Fibroblast of lung (primary cell): ENCODE measurements at places on chromosomes 7 and 10.

GRCh38 chr10:79982362-79982800 lies 33.5 kb upstream of the SFTPD start:
- DNase-seq: no peak
- H3K4me3 ChIP-seq: no peak overlapping the region
- H3K27me3 ChIP-seq: peaks cover 34% of the 10 kb centered on the region
- H3K36me3 ChIP-seq: no peaks in the 10 kb centered on the region

DNA sequence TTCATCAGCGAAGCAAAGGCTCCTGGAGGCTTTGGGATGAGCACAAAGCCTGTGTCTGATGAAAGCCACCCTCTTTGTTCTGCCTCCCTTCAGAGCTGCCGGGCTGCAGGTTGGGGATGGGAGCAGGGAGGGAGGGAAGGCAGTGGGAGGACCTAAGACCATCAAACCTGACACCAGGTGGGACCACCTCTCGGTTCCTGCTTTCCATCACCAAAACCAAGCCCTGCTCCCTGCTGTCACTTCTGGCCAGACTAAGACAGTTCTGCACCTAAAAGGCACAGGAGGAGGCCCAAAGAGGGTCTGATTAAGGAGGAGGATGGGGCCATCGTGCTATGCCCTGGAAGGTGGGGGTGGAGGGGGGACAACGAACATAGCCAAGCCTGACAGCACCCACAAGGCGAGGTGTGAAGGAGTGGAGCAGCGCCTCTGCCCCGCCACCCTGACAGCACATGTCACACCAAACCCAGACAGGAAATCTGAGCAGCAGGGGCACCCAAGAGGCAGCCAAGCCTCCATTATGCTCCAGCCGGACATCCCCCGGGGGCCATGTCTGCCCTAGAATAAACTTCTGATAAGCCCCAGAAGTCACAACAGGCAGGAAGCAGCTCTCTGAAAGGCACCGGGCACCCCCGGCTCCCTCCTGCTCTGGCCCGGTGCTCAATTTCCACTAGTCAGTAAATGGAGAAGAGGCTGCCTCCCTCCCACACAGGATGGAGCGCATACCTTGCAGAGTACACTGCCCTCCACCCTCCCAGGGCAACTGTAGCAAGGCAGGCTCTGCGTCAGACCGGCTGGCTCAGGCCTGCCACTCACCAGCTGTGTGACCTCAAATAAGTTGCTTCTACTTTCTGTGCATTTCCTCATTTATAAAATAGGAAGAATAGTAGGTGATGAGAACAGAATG lies 48.9 kb downstream of the DLG5 start:
- H3K4me3 ChIP-seq: no peak overlapping the region
- H3K27me3 ChIP-seq: no peaks in the 10 kb centered on the region
- no peaks in the 10 kb centered on the region for H3K36me3 ChIP-seq
- peak; percentile 75 for DNase-seq
- peaks cover 2% of the 10 kb centered on the region for H3K4me1 ChIP-seq

GRCh38 chr7:137625197-137625596 lies 221.6 kb downstream of the DGKI start:
- no peaks in the 10 kb centered on the region for H3K4me1 ChIP-seq
- H3K27me3 ChIP-seq: no peaks in the 10 kb centered on the region
- H3K36me3 ChIP-seq: no peaks in the 10 kb centered on the region
- no peak for DNase-seq
- H3K27ac ChIP-seq: no peak overlapping the region

DNA sequence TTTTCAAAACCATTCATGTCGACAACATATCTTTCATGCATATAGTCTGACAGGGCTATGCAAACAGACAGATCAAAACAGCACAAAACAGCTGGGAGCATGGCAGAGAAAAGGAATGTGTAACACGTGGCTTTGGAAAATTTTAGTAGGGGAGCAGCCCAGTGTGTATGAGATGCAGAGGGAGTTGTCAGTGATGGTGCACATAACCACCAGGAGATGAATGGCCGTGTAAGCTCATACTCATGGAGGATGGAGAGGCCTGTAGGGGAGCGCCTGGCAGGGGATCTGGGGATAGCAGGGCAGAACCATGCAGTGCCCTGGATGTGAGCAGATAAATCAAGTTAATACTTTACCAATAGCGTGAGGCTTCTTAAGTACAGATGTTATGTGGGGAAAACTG lies 45.7 kb downstream of the RHOBTB1 start:
- H3K27me3 ChIP-seq: no peaks in the 10 kb centered on the region
- DNase-seq: no peak
- no peak overlapping the region for H3K27ac ChIP-seq
- H3K4me1 ChIP-seq: peaks cover 6% of the 10 kb centered on the region
- H3K36me3 ChIP-seq: no peaks in the 10 kb centered on the region

- H3K27ac ChIP-seq: no peak overlapping the region
- peaks cover 6% of the 10 kb centered on the region for H3K36me3 ChIP-seq
- DNase-seq: no peak
- no peaks in the 10 kb centered on the region for H3K4me1 ChIP-seq
Measured at GRCh38 chr10:119919271-119919670, 26.7 kb downstream of the SEC23IP start.

GRCh38 chr7:52413051-52413450 lies 622.4 kb upstream of the POM121L12 start:
- no peaks in the 10 kb centered on the region for H3K36me3 ChIP-seq
- H3K4me3 ChIP-seq: no peak overlapping the region
- H3K27ac ChIP-seq: no peak overlapping the region
- no peaks in the 10 kb centered on the region for H3K4me1 ChIP-seq
- H3K27me3 ChIP-seq: no peaks in the 10 kb centered on the region
- DNase-seq: no peak

DNA sequence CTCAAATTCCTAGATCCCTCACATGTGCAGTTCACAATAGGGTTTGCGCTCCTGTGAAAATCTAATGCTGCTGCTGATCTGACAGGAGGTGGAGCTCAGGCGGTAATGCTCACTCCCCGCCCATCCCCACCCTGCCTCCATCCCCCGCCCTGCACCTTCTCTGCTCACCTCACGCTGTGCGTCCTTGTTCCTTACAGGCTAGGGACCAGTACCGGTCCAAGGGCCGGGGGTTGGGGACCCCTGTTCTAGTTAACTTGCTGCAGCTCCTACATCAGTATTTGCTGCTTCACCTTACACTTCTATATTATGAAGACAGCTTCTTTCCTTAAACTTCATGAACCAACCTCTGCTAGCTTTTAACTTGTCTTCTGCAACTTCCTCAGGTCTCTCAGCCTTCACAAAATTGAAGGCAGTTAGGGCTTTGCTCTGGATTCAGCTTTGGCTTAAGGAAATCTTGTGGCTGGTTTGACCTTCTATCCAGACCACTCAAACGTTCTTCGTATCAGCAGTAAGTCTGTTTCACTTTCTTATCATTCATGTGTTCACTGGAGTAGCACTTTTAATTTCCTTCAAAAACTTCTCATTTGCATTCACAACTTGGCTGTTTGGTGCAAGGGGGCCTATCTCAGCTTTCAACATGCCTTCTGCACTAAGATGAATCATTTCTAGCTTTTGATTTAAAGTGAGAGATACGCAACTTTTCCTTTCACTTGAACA lies 1.7 kb upstream of the TNKS2 start:
- no peaks in the 10 kb centered on the region for H3K36me3 ChIP-seq
- H3K27me3 ChIP-seq: no peaks in the 10 kb centered on the region
- H3K27ac ChIP-seq: no peak overlapping the region
- H3K4me1 ChIP-seq: peaks cover 5% of the 10 kb centered on the region

GRCh38 chr7:74027683-74028320 lies at the start of gene ELN:
Gene ELN (plus strand): TSS chr7:74028173. CDS start chr7:74028188, 15 bp downstream.
- peaks cover 10% of the 10 kb centered on the region for H3K27me3 ChIP-seq
- H3K36me3 ChIP-seq: no peaks in the 10 kb centered on the region
- DNase-seq: peak; percentile 89
- H3K4me3 ChIP-seq: peak within 1 kb of the TSS; percentile 57

DNA sequence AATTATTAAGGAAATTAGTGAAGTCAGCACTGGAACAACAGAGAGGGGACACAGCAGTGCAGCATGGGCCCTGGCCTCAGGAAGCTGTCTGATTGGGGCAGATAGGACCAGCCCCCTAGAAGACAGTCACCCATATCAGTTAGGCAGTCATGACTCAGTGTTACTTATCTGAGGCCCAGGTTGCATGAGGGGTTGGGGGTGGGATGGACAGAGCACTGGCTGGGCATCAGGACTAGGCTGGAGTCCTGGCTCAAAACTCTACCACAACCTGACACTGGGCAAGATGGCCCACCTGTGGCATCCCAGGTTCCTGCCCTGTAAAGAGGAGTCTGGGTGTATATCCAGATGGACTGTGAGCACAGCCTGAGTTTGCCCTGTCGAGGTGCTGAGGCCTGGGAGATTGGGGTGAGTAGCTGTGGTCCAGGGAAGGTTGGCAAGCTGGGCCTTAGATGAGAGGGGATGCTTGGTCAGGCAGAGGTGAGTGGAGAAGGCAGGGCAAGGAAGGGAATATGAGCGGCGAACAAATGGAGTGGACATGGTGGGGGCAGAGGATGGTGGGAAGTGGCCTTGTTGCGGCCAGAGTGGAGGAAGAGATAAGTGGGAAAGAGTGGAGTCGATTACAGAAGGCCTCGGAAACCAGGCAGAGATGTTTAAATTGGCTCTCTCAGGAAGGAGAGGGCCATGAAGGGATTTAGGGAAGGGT lies 37.5 kb downstream of the HK1 start:
- H3K36me3 ChIP-seq: peaks cover under 1% of the 10 kb centered on the region
- DNase-seq: no peak
- H3K27ac ChIP-seq: no peak overlapping the region
- peaks cover 16% of the 10 kb centered on the region for H3K4me1 ChIP-seq
- no peaks in the 10 kb centered on the region for H3K27me3 ChIP-seq

GRCh38 chr10:122171302-122172075 lies 99.6 kb upstream of the BTBD16 start:
- H3K27ac ChIP-seq: no peak overlapping the region
- no peak for DNase-seq
- H3K27me3 ChIP-seq: no peaks in the 10 kb centered on the region
- no peaks in the 10 kb centered on the region for H3K4me1 ChIP-seq

DNA sequence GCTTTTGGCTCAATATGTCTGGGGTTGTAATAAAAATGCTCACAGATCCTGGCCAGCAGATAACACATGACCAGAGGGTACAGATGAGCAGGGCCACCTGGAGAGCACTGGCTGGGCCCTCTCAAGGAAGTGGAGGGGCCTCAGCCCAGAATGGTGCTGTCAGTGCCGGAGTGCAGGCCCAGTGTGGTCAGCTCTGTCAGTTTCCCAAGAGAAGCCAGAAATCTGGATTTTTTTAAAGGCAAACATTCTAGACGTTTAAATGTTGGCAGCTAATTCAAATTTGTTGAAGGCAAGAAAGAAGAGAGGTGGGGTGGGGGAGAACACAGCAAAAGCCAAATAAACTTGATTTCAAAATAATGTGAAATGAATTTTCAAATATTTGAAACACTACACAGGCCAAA lies 2.0 kb downstream of the C10orf105 start:
- peaks cover 3% of the 10 kb centered on the region for H3K27me3 ChIP-seq
- peak; percentile 31 for DNase-seq
- no peaks in the 10 kb centered on the region for H3K36me3 ChIP-seq

- H3K27me3 ChIP-seq: no peaks in the 10 kb centered on the region
- H3K4me1 ChIP-seq: no peaks in the 10 kb centered on the region
- DNase-seq: no peak
- H3K36me3 ChIP-seq: no peaks in the 10 kb centered on the region
Measured at GRCh38 chr7:72336632-72337389, 75.3 kb downstream of the CALN1 start.

DNA sequence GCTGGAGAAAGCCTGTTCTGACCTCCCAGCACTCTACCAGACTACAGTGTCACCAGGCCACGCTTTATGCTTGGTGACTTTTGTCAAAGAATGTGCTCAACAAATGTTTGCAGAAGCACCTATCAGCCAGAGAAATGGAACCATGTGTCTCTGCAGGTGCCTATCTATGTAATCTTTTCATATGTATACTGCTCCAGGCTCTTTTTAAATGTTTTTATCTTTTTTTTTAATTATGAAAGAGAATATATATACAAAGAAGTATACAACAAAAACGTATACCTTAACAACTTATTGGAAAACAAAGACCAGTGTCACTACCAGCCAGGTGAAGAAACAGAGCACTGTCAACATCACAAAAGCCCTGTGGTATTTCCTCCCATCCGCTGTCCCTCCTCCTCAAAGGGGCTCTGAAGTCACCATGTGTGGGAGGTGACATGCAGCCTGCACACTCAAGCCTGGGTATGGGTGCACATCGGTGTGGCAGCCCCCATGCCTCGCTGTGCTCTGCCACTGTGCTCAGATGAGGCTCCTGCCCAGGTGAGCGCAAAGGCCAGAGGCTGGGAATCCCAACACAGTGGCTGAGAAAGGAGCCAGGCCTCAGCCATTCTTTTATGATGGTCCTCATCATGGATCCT lies 120.6 kb downstream of the CLEC2L start:
- no peak overlapping the region for H3K4me3 ChIP-seq
- peaks cover 5% of the 10 kb centered on the region for H3K4me1 ChIP-seq
- DNase-seq: no peak
- H3K36me3 ChIP-seq: peaks cover 4% of the 10 kb centered on the region

GRCh38 chr10:1149793-1150637 lies 93.8 kb downstream of the WDR37 start:
- no peak overlapping the region for H3K4me3 ChIP-seq
- no peaks in the 10 kb centered on the region for H3K27me3 ChIP-seq
- DNase-seq: no peak

DNA sequence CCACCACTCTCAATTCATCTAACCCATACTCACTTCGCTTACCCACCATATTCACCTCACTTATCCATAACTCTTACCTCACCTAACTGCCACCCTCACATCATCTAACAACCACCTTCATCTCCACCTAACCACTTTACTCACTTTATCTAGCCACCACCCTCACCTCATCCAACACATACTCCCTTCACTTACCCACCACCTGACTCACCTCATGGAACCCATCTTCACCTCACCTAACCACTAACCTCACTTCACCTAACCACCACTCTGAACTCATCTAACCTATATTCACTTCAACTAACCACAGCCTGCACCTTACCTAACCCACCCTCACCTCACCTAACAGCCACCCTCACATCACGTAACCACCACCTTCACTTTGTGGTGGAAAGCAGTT lies 84.2 kb downstream of the VIPR2 start:
- H3K27me3 ChIP-seq: no peaks in the 10 kb centered on the region
- no peak for DNase-seq
- no peak overlapping the region for H3K27ac ChIP-seq
- H3K4me1 ChIP-seq: no peaks in the 10 kb centered on the region
- H3K4me3 ChIP-seq: no peak overlapping the region

- peak; percentile 28 for DNase-seq
- H3K36me3 ChIP-seq: no peaks in the 10 kb centered on the region
- H3K27ac ChIP-seq: no peak overlapping the region
- H3K27me3 ChIP-seq: no peaks in the 10 kb centered on the region
- no peak overlapping the region for H3K4me3 ChIP-seq
Measured at GRCh38 chr7:3300221-3300650, 816 bp upstream of the SDK1 start.

DNA sequence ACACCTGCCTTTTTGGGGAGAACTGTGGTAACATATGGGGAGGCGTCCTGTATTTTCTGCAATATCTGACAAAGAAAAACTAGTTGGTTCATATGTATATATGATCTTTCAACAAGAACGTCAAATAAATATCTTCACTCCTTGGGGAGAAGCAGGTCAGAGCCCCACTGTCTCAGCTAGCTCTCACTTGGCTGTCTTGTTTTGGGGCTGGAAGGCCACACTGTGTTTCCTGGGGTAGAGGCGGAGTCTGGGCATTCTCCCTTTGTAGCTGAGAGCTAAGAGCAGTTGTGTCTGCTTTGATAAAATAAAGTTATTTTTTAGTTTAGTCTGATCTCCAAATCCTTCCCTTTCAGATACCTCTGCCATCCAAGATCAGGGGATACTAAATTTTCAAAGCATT lies 83.9 kb upstream of the IGFBP3 start:
- H3K27me3 ChIP-seq: no peaks in the 10 kb centered on the region
- H3K36me3 ChIP-seq: no peaks in the 10 kb centered on the region
- H3K27ac ChIP-seq: no peak overlapping the region

- no peaks in the 10 kb centered on the region for H3K27me3 ChIP-seq
- peaks cover 6% of the 10 kb centered on the region for H3K4me1 ChIP-seq
- no peak overlapping the region for H3K4me3 ChIP-seq
- H3K36me3 ChIP-seq: no peaks in the 10 kb centered on the region
Measured at GRCh38 chr10:94137747-94138146, 144.0 kb downstream of the PLCE1 start.
